ENCODE measurements at places on chromosomes 3 and 15.
A peak's percentile ranks its signal among the peaks of the same experiment; 100 is the strongest.

DNA sequence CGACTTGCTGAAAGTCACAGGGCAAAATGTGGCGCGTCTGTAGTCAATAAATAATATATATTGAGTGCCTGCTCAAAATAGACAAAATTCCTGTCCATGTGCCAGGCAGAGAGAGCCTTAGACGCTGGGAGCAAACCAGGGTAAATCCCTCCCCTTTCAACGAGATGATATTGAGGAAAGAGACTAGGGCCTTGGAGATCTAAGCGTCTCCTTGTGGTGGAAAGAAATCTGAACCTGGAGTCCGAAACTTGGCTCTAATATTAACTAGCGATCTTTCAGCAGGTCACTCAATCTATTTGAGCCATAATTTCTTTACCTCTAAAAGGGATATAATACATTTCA, 348 bp upstream of the DPP8 start:
- DNase-seq: no peak

- DNase-seq: no peak
These were observed 138.2 kb downstream of the UBE2E2 start for GRCh38 chr3:23341147-23341838.

GRCh38 chr3:122730240-122730639, 49.6 kb downstream of the PARP14 start:
- DNase-seq: peak; percentile 58

- no peak for DNase-seq
These were observed 158.5 kb upstream of the SMAD3 start for GRCh38 chr15:66906668-66907614.

Data from DMS79 treated with DMSO at 0.1 percent for 48 hours (cell line).